ENCODE measurements at places on chromosomes 6 and 20. TPM values are rescaled to one million over a fixed set of nuclear protein-coding genes. Genes with fewer than 3 reads are reported as not detected.

The SCGN gene
- total RNA-seq, result not detected

The SLC17A2 gene
- total RNA-seq, result not detected

The NR2E1 gene
- total RNA-seq, result not detected

DNA sequence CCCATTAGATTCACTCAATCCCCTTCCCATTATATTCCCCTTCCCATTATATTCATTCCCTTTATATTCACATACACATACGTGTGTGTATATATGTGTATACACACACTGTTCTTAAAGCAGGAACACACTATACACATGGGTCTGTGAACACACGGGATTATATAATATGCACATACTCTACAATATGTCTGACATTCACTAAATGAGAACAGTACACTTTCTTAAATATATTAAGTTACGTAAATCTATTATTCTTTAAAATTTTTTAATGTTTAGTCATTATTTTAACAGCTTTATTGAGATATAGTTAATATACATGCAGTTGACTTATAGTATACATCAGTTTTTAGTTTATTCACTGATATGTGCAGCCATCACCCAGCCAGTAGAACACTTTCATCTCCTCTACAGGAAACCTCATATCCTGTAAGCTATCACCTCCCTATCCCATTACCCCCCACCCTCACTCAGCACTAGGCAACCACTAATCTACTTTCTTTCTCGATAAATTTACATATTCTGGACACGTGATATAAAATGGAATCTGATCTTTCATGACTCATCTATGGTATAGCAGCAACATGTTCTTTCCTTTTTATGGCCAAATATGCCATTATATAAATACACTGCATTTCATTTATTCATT is 13.9 kb upstream of the SUMO4 start:
- no peak for DNase-seq
- no peaks in the 10 kb centered on the region for H3K36me3 ChIP-seq
- no peak overlapping the region for H3K4me3 ChIP-seq
- no peaks in the 10 kb centered on the region for H3K27me3 ChIP-seq
- peaks cover 5% of the 10 kb centered on the region for H3K4me1 ChIP-seq
- no peak overlapping the region for H3K27ac ChIP-seq

DNA sequence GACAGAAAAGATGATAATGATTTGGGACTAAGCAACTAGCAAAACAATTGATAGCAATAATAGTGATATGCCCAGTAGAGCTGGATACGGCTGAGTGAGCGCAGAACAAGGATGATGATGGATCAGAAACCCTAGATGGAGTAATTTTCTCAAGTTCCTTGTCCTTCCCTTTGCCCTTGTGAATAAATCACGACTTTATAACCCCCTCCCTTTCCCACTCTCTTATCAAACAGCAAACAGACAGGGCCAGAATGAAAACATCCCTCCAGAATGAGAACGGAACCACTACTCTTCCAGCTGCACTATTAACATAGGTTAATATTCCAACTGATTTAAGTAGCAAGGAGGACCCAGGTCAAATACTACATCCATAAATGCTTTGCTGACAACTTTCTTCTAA is 1.3 kb upstream of the MTFR2 start:
- peaks cover 21% of the 10 kb centered on the region for H3K4me1 ChIP-seq
- no peak overlapping the region for H3K4me3 ChIP-seq
- DNase-seq, result no peak
- no peak overlapping the region for H3K27ac ChIP-seq
- H3K36me3 ChIP-seq, result no peaks in the 10 kb centered on the region

GRCh38 chr20:17786221-17786718 is 86.5 kb downstream of the BANF2 start:
- no peaks in the 10 kb centered on the region for H3K27me3 ChIP-seq
- no peak for DNase-seq
- no peak overlapping the region for H3K4me3 ChIP-seq
- H3K36me3 ChIP-seq, result no peaks in the 10 kb centered on the region
- peaks cover 10% of the 10 kb centered on the region for H3K4me1 ChIP-seq
- H3K27ac ChIP-seq, result no peak overlapping the region
